ENCODE measurements at places on chromosomes 7 and 10. TPM values are rescaled to one million over a fixed set of nuclear protein-coding genes. Genes with fewer than 3 reads are reported as not detected.

NEBL gene
- total RNA-seq = not detected

SPOCK2 gene
- total RNA-seq = 4.7 TPM

MYOZ1 gene
- not detected for total RNA-seq

GRCh38 chr10:105598207-105598606, 957.1 kb downstream of the SORCS3 start:
- no peak overlapping the region for H3K27ac ChIP-seq
- H3K4me1 ChIP-seq = no peaks in the 10 kb centered on the region
- no peaks in the 10 kb centered on the region for H3K27me3 ChIP-seq

DNA sequence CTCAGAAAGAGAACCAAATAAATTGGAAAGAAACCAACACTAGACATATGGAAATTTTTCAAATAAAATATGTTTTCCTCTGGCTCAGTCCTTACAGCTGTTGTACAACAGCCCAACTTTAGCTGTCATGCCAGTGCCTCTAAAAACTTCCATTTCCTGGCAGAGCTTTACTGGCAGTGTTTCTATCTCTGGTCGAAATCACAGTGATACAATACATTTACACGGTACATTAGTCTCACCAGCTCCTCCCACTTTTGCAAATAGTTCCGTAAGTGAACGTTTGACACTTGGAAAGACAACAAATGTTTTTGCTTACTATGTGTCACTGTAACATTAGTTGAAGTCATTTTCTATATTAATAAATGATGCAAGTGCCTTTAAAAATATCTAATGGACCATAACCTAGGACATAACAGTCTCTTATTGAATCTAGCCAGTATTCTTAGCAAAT, 29.8 kb downstream of the BCAP29 start:
- peaks cover 3% of the 10 kb centered on the region for H3K36me3 ChIP-seq
- no peak overlapping the region for H3K4me3 ChIP-seq
- no peak overlapping the region for H3K27ac ChIP-seq
- DNase-seq = no peak

DNA sequence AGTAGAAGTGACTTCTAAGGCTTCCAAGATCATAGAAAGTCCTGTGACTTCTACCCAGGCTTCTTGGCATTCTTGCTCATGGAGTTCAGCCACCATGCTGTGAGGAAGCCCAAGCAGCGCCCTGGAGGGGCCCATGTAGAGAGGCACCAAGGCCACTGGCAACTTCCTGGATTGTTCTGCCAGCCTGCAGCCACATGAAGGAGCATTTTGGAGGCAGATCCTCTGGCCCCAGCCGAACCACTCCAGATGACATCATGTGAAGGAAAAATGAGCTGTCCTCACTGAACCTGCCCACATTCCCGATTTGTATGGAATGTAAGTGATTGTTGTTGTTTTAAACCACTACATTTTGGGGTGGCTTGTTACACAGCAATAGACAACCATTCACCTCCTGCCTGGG, 51.5 kb upstream of the MNX1 start:
- H3K36me3 ChIP-seq = no peaks in the 10 kb centered on the region
- no peak overlapping the region for H3K4me3 ChIP-seq
- no peak for DNase-seq
- H3K4me1 ChIP-seq = no peaks in the 10 kb centered on the region
- peaks cover 31% of the 10 kb centered on the region for H3K27me3 ChIP-seq
- no peak overlapping the region for H3K27ac ChIP-seq

DNA sequence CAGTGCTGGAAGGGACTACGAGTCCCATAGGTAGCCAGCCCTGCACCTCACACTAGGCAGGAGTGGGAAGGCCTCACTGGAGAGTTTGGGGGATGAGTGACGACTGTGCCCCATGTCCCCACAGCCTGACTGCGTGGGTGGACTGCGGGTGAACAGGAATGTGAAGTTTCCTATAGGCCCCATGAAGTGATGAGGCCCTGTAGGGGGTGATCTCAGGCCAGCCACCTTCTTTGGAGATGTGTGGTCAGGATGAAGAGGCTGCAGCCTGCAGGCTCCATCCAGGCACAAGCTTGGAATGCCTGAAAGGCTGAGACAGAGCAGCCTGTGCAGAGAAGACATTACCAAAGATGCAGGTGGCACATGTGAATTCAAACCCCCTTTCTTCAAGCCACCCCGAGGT, 94.9 kb downstream of the CPXM2 start:
- no peaks in the 10 kb centered on the region for H3K36me3 ChIP-seq
- no peaks in the 10 kb centered on the region for H3K4me1 ChIP-seq
- peaks cover 16% of the 10 kb centered on the region for H3K27me3 ChIP-seq
- H3K27ac ChIP-seq = no peak overlapping the region
- no peak overlapping the region for H3K4me3 ChIP-seq

All from HepG2 (cell line).